Activated T-helper 1 cell treated with anti-CD3 and anti-CD28 coated beads, Interleukin-12 subunit alpha, Interleukin-12 subunit beta, Interleukin-2, Interleukin-4 antibody, amounts not matched to agents 30 ng/mL and 10 ng/mL and 1 ng/mL, durations not matched to agents 14 hours and 24 hours and 36 hours (primary cell): ENCODE measurements at places on chromosomes 2 and 18.

DNA sequence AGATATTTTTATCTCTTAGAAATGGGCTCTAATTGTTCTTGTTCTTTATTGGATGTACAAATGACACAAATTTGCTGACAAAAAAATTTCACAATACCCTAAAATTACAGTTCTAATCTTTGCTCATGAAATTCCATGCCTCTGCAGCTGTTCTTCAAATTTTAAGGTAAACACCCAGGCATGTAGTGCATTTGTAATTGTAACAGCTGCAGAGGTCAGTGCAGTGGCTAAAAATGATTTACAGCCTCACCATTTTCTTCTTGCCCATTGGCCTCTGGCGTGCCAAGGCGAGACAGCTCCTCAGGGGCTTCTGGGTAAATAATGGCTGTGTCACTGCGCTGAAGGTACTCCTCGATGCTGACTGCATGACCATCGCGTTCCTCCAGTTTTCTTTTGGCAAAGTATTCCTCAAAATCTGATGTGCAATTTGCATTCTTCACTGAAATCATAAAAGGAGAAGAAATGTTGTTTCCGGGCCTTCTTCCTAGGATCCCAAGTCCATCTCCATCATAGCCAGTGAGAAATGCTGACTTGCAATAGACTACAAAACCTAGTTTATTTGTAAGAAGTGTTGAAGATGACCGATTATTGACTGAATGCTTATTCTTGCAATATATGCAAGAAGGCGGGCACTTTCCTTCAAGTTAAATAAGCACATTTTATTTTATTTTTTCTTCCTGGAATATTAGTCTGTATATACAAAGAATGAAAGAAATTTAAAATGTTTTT is 115.2 kb downstream of the ZEB2 start:
- no peak for DNase-seq

GRCh38 chr2:240955306-240956170 is 42.9 kb upstream of the SNED1 start:
- DNase-seq, result no peak

DNA sequence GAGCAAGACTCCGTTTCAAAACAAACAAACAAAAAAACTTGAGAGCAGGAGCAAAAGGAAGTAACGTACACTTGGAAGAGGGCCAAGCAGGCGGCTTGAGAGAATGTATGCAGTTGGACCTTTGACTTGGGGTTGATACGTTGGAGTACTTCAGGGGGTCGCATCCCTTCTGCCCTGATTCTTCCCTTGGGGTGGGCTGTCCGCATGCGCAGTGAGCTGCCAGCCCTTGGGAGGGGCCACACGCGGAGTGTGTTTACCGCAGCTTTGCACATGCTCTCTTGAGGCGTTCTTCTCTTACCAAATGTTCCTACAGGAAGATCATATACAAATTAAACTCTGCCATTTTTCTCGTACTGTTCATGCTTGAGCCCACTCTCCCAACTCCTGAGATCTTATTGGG is 38.1 kb upstream of the SOCS6 start:
- DNase-seq, result no peak

GRCh38 chr2:9831670-9832069 is 11.6 kb upstream of the TAF1B start:
- no peak for DNase-seq

DNA sequence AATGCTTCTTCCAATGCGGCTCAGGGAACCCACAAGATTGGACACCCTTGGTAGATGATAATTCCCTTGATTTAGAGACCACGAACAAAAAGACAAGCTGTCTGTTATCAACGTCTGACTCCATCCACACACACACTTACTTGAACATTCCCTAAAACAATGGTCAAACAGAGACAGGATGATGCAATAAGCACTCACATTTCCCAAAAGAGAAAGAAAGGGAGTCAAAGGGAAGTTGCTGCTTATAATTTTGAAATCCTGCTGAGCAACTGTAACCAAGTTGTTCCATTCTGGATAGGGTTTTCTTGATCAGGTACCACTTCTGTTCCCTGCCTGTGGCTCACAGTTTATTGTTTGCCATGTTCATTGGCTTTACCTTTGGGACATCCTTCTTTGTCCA is 571.3 kb upstream of the CNTNAP5 start:
- DNase-seq, result no peak

- DNase-seq, result no peak
Measured at GRCh38 chr2:96154506-96155380, 9.5 kb upstream of the DUSP2 start.

- DNase-seq, result no peak
Measured at GRCh38 chr18:77248873-77249568, 627 bp upstream of the GALR1 start.

DNA sequence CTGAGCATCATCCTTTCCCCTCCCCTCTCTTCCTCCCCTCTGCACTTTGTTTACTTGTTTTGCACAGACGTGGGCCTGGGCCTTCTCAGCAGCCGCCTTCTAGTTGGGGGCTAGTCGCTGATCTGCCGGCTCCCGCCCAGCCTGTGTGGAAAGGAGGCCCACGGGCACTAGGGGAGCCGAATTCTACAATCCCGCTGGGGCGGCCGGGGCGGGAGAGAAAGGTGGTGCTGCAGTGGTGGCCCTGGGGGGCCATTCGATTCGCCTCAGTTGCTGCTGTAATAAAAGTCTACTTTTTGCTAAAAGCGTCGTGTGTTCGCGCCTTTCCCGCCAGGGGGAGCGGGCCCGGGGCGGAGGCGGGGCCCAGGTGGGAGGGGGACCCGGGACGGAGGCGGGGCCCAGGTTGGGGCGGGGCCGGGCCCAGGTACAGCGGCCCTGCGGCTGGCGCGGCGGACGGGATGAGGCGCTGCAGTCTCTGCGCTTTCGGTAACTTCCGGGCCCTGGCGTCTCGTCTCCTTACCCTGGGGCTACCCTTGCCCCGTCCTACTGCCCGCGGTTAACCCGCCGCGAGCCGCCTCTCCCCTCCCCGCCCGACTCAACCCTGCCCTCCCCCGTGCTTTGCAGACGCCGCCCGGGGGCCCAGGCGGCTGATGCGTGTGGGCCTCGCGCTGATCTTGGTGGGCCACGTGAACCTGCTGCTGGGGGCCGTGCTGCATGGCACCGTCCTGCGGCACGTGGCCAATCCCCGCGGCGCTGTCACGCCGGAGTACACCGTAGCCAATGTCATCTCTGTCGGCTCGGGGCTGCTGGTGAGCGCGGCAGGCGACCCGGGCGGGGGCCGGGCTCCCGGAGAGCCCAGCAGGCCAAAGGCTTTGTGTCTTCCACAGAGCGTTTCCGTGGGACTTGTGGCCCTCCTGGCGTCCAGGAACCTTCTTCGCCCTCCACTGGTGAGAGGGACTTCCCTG is at the start of gene KRTCAP3:
Gene KRTCAP3 (plus strand): TSS at position 424 of the 962 bp plus-strand sequence. CDS start 32 bp downstream, at position 456.
- no peak for DNase-seq

GRCh38 chr18:13480571-13481255 is 245.6 kb downstream of the FAM210A start:
- no peak for DNase-seq

- DNase-seq, result no peak
Measured at GRCh38 chr2:26864646-26865045, 16.7 kb downstream of the DPYSL5 start.

DNA sequence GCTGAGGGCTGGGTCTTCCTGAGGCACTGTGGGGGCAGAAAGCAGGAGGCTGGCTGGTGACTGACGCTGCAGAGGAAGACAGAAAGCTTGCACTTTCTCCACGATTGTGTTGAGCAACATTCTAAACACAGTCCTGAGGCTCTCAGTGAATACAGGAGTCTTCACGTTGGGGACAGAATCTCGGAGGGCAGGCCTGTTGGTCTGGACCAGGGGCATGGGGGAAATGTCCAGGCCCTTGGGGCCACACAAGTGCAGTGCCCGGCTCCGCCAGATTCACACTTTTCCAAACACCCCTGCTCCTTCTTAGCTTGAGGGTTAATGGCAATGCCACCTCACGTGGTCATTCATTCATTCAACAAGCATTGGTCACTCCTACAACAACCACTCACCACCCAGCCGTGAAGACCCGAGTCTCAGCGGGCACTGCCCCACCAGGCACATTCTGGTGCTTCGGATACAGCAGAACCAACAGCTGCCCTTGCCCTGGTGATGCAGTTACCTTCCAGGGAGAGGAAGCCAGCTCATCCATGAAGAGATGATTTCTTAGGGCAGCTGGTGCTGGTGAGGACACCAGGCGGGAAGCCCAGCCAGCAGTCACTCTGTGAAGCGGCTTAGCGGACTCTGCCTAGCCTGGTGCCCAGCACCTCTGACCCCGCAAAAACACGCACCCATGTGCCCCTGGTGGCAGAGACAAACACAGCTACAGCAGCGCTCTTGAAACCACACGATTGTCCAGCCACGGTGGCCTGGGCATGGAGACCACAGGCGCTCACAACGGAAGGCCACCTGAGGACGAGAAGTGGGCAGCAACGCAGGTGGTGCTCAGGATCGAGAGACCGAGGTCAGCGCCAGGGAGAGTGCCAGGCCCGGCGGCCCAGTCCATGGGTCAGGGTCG is 10.9 kb upstream of the GPC1 start:
- no peak for DNase-seq

DNA sequence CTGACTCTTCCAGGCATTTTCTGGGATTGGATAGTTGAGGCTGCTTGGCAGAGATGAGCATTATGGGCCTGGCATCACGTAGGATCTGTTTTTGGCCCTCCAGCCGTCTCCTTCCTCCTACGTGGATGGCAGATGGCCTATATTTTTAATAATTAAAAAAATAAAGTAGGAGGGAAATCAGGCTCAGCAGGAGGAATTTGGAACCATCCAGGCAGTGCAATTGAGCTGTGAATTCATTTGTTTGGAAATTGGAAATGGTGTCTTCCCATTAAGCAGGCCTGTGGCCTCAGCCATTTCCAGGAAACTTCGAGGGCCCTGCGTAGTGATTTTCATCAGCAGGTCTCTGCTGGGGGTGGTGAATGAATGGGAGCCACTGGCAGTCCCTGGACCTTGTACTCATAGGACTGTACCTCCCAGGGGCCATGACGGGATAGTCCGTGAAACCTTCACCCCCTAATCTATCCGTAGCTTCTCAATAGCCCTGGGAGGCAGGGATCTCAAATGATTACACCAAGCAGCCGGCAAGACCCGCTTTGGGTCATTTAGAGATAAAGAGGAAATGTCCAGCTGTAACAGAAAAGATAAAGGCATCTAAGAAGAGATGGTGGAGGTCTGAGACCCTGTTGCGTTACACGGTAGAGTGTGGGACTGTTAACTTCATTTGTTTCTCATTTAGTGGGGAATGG is 73.1 kb upstream of the TNP1 start:
- DNase-seq, result no peak

- no peak for DNase-seq
Measured at GRCh38 chr2:59936048-59936447, 617.4 kb downstream of the BCL11A start.

DNA sequence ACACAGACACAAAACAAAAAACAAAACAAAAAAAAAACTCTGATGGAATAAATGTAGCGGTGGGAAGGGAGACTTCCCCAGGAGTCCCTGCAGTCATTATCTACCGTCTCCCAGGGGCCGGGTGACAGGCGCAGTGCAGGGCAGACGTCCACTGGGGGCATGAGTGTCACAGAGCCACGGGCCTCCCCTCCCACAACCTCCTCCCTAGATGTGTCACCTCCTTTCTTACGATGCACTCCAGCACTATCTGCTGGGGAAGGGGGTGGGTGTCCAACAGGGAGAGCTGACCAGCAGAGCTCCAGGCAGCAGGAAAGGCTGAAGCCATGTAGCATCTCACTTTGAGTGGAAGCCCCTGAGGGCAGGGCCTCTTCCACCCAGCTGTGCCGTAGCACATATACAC is 84.5 kb downstream of the LONRF2 start:
- DNase-seq, result no peak

- no peak for DNase-seq
Measured at GRCh38 chr2:199903111-199903510, 8.0 kb upstream of the C2orf69 start.

GRCh38 chr2:9815076-9815475 is 28.2 kb upstream of the TAF1B start:
- DNase-seq, result no peak

GRCh38 chr2:105864262-105864661 is 119.5 kb downstream of the NCK2 start:
- DNase-seq, result no peak

DNA sequence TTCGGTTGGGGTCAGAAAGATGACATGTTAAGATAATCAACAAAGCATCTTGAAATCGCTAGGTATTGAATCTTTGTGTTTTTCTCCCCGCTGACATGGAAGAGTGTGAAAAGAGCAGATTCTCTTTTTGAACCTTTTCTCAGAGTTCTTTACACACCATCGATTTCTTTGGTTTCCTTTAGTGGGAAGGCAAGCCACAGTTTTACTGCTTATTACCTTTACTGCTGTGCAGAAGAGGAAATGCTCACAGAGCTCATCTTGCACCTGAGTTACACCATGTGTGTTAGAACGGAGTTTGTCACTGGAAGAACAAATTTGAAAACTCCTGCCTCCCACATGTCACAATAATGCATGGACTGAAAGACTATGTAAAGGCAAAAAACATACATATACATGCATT is 45.3 kb upstream of the PDK1 start:
- DNase-seq, result no peak

- DNase-seq, result no peak
Measured at GRCh38 chr2:12376025-12376424, 340.7 kb upstream of the TRIB2 start.

DNA sequence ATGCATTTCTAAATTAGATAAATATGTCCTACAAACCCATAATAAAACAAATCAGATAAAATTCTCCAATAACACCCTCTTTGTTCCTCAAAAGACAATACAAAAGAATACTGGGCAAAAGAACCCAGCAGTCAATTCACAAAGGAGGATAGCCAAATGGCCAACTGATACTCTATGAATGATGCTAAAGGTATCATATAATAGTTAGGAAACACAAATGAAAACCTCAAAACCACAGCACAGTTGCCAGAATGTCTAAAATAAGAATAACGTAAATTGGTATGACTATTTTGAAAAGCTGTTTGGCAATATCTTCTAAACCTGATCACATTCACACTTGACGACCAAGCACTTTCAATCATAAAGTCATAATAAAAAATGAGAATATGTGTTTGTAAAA is 315.4 kb downstream of the CDH7 start:
- DNase-seq, result no peak

- DNase-seq, result no peak
Measured at GRCh38 chr18:45660746-45661145, 45.5 kb downstream of the SLC14A2 start.

GRCh38 chr18:61727241-61728193 is 165.3 kb downstream of the RNF152 start:
- DNase-seq, result no peak

- DNase-seq, result peak; percentile 66
Measured at GRCh38 chr2:135875491-135876065, 665 bp downstream of the MCM6 start.

DNA sequence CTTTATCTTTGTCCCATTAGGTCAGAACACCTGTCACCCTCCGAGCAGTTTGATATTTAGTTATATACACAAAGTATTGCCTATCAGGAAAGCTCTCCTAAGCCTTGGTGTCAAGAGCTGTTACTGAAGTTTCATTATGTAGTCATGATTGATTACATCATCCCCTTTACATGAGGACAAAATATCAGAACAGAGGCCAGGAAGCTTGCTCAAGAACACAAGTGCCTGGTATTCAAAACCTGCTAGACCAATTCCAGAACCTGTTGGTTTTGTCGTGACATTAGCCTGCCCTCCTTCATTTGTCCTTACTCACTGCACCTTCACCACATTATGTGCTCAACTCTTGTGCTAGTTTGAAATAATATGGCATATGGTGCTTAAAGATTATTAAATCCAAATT is 377.1 kb downstream of the CDH19 start:
- DNase-seq, result no peak

GRCh38 chr2:236728916-236729670 is 159.5 kb downstream of the ACKR3 start:
- no peak for DNase-seq

- no peak for DNase-seq
Measured at GRCh38 chr2:201938156-201938775, 95.4 kb upstream of the FZD7 start.

GRCh38 chr2:233349005-233349998 is 5.0 kb upstream of the DGKD start:
- DNase-seq, result no peak
